Activated CD4-positive, alpha-beta T cell treated with anti-CD3 and anti-CD28 coated beads for 48 hours (primary cell): ENCODE measurements at places on chromosomes 4 and X.

DNA sequence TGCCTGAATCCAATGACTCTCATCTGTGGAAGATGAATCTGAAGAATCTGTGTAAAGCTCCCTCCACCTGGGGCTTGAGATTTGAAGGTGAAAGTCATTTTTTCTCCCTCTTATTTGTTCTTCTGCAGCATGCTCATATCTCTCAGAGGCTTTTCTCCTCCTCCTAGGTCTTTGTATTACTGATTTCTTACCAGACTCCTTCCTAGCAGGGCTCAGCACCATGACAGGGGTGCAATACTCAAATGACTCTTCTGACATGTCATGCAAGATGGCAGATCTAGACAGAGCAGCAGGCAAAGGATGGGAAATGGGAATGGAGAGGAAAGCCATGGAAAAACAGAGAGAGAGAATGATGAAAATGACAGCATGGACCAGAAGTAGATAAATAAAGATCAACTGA, 118.3 kb downstream of the TMA16 start:
- DNase-seq: no peak

GRCh38 chrX:14738643-14739042, 134.2 kb downstream of the FANCB start:
- no peak for DNase-seq

GRCh38 chr4:112003231-112003907, 141.9 kb upstream of the FAM241A start:
- DNase-seq: no peak

- DNase-seq: no peak
Observed at GRCh38 chrX:40325161-40325560, 227.4 kb upstream of the BCOR start.

DNA sequence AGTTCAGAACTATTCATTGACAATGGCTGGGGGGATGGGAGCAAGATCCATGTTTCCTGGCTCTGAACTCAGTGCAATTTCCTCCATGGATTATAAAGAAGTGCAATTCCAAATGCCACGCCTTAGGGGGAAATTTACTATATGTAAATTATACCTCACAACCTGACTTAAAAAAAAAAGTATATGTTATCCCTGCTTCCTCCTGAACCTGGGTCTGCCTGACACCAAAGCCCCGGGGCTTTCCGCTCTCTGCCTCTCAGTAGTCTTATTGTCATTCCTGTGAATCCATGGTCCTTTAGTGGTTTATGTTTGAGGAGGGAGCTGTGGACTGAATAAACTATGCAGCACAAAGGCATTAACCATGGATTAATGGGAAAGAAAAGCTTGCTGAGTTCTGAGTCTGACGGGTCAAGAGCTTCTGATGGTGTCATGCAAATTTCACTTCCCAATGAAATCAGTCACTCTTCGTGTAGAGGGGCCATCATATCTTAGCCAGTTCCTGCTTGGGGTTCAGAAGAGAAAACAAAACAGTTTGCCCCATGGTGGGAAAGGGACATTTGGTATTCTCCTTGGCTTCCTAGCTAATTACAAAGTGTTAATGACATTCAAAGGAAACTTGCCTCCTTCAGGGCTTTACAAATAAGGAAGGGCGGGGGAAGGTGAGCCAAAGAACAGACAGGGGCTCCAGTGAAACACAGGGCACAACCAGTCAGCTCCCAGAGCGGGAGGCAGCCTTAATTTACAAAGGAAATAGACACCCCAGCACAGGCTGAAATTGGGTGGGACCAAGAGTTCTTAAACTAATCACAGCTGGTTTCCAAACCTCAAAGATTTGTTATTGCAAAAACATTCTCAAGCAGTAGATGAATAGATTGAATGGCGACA, 14.3 kb downstream of the FAM9C start:
- no peak for DNase-seq

GRCh38 chr4:122278976-122279375, 99.8 kb upstream of the ADAD1 start:
- DNase-seq: no peak

- DNase-seq: no peak
Observed at GRCh38 chr4:107069049-107069448, 32.9 kb upstream of the DKK2 start.

DNA sequence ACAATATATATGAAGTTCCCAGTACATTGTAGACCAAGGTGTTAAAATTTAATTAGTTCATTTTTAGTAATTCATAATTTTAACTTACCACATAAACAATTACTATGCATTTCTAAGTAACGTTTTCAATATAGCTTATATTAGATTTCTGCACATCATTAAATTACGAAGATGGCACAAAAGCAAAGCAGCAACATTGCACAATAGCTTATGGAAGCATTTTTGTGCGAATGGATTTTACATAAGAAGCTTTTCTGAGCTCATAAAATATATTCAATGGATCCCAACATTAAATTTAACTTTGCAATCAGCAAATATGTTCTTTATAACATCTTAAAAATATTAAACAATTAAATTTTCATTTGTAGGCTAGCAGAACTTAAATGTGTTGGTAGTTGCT, 875.4 kb downstream of the ADGRL3 start:
- no peak for DNase-seq

DNA sequence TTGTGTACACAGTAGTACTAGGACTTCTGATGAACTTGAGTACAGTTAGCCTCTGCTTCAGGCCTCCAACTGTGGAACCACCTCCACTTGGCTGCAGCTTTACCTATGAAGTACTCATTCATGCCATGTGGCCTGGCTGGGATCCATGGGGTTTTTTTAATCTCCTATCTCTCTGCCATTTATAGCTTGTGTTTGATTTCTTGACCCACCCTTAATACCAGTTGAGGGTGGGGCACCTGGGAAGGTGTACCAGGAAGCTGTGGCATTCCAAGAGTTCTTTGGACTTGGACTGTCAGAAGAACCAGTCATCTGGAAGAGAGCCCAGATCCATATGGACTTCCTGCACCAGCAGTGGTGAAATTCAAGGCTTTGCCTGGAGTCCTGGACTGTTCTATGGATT, 230.1 kb downstream of the SHROOM3 start:
- no peak for DNase-seq

GRCh38 chrX:111854556-111855490, 21.2 kb upstream of the TRPC5OS start:
- no peak for DNase-seq
